Left ventricle myocardium inferior (tissue), 1 donor: ENCODE measurements at places on chromosomes 6 and 20. TPM values are rescaled to one million over a fixed set of nuclear protein-coding genes. Genes with fewer than 3 reads are reported as not detected.

Gene RSPO3
- 0.27 TPM for total RNA-seq

Gene DDX43
- total RNA-seq: 0.41 TPM

Gene RIPPLY2
- not detected for total RNA-seq

- no peak overlapping the region for H3K27ac ChIP-seq
- DNase-seq: no peak
- no peaks in the 10 kb centered on the region for H3K4me1 ChIP-seq
- H3K27me3 ChIP-seq: no peaks in the 10 kb centered on the region
These were observed 76.0 kb upstream of the SHLD1 start for GRCh38 chr20:5674176-5674660.

GRCh38 chr6:30942338-30943060 lies 1.7 kb downstream of the MUCL3 start:
- peak; percentile 65 for DNase-seq
- H3K36me3 ChIP-seq: no peaks in the 10 kb centered on the region
- no peak overlapping the region for H3K27ac ChIP-seq
- peak overlapping the region; percentile 6 for H3K4me3 ChIP-seq
- H3K4me1 ChIP-seq: peaks cover 11% of the 10 kb centered on the region

DNA sequence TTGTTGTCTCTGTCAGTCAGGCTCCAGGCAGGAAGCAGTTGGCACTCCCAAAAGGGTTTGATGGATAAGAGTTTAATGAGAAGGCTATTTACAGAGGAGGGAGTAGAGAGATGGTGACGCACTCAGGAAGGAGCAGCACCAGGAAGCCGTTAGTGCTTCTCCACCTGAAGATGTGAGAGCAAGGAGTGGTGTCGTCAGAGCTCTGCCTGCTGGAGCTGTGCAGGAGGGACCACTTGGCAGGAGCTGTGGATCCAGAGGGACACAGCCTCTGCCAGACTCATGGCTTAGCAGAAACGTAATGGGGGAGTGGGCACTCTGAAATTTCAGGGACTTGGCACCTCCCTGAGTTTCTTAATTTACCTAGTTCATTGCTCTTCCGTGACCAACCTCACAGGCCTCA lies 16.8 kb downstream of the DAAM2 start:
- no peak overlapping the region for H3K4me3 ChIP-seq
- no peaks in the 10 kb centered on the region for H3K36me3 ChIP-seq
- DNase-seq: no peak
- H3K27ac ChIP-seq: peak overlapping the region; percentile 27
- H3K4me1 ChIP-seq: peaks cover 76% of the 10 kb centered on the region

DNA sequence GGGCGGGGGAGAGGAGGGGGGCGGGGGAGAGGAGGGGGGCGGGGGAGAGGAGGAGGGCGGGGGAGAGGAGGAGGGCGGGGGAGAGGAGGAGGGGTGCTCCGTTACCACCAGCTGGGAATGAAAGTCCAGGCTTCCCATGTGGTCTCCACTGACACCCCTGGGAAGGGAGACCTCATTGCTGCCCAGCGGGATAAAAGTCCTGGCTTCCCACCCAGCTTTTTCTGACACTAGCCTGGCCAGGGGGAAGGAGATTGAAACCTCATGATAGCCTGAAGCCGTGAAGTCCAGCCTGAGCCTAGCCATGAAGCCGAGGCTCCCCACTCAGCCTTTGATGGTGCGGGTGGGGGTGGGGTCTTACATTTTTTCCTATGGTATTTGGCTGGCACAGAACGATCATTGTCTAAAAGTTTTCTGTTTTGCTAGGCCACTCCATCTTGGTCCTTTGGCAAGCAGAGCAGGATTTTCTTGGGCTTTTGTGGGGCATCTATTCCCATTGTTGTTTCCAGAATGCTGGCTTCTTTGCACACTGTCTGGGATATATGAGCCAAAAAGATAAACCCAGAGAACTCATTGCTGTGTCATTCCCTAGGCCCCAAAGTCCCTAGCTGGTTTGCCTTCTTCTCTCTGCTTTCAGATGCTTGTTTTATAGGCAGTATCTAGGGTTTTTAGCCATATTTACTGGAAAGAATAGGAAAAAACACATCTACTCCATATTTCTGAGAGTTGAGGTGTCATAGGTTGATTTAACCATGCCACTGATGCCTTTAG lies 67.9 kb upstream of the RNF24 start:
- H3K4me1 ChIP-seq: peaks cover 19% of the 10 kb centered on the region
- H3K27ac ChIP-seq: no peak overlapping the region
- H3K36me3 ChIP-seq: no peaks in the 10 kb centered on the region

- no peak overlapping the region for H3K4me3 ChIP-seq
- no peak overlapping the region for H3K27ac ChIP-seq
These were observed 32.4 kb downstream of the RNF217 start for GRCh38 chr6:124994648-124995047.

- no peaks in the 10 kb centered on the region for H3K36me3 ChIP-seq
- no peak for DNase-seq
- no peak overlapping the region for H3K4me3 ChIP-seq
- H3K27ac ChIP-seq: peak overlapping the region; percentile 39
- H3K27me3 ChIP-seq: no peaks in the 10 kb centered on the region
These were observed 88.0 kb upstream of the JAG1 start for GRCh38 chr20:10761786-10762185.

GRCh38 chr6:4620284-4621151 lies 155.7 kb upstream of the CDYL start:
- H3K4me1 ChIP-seq: peaks cover 9% of the 10 kb centered on the region
- H3K27ac ChIP-seq: no peak overlapping the region
- no peak overlapping the region for H3K4me3 ChIP-seq
- DNase-seq: no peak
- H3K36me3 ChIP-seq: no peaks in the 10 kb centered on the region

DNA sequence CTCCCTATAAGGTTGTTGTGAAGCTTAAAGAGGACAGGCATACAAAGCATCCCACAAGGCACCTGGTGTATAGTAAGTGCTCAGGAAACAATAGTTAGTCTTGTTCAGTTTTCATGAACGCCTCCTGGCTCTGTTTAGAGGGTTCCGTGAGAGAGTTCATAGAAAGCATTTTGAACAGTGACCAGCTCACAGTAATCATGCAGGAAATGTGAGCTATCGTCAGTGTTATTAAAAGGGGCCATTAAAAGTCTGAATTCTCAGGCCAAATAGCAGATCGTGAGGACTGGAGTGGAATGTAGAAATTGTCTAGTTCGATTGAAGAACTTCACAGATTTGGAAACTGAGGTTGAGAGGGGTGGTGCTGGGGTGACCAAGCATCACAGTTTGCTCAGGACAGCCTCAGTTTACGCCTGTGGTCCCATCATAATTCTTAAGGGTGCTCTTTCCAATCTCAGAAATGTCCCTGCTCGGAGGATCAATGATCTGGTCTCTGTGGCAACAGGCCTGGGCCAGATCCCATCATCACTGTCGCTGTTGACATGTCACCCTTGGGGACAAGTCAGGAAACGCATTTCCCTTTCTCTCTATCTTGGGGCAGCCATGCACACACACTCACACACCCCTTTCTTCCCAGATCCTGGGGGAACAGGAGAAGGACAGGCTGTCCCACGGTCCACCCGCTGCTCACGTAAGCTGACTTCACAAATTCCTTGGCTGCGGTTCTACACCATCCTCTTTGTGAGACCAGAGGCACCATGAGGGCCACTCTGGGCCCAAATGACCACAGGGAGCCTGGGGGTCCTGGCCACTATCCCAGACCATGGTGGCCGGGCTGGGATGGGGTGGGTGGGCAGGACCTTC lies 7.2 kb downstream of the TGM2 start:
- DNase-seq: peak; percentile 35
- H3K36me3 ChIP-seq: peaks cover 63% of the 10 kb centered on the region
- H3K27me3 ChIP-seq: no peaks in the 10 kb centered on the region
- H3K4me3 ChIP-seq: peak overlapping the region; percentile 81
- peak overlapping the region; percentile 93 for H3K27ac ChIP-seq

- H3K27ac ChIP-seq: no peak overlapping the region
- no peaks in the 10 kb centered on the region for H3K36me3 ChIP-seq
- DNase-seq: no peak
- no peak overlapping the region for H3K4me3 ChIP-seq
- no peaks in the 10 kb centered on the region for H3K4me1 ChIP-seq
These were observed 77.6 kb downstream of the RNF182 start for GRCh38 chr6:14002176-14002947.

DNA sequence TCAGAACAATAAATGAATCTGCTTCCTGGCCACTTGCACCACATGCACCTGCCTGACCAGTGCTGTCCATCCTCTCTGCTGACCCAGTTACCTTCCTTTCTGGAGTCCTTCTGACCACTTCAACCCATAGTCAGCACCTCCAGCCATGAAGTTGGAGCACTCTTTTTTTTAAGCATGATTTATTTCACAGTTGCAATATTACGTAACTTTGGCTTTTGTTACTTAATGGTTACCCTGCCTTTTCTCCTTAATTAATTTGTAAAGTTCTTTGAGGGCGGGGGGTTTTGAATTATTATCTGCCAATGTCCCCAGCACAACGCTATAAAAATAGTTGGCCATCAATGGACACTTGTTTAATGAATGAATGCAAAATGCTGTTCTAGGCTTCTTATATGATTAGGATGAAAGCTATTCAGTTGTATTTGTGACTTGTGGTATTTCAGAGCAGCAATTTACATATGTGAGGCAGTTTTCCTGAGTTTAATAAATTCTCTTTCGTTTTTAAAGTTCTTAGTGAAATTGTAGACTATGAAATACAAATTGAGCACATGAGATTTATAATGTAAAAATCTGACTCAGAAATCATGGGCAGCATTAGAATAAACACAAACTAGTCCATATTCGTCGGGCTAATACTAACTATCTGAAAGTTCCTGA lies 180.0 kb downstream of the HS3ST5 start:
- H3K27me3 ChIP-seq: no peaks in the 10 kb centered on the region
- H3K27ac ChIP-seq: no peak overlapping the region
- H3K36me3 ChIP-seq: no peaks in the 10 kb centered on the region
- H3K4me3 ChIP-seq: no peak overlapping the region

DNA sequence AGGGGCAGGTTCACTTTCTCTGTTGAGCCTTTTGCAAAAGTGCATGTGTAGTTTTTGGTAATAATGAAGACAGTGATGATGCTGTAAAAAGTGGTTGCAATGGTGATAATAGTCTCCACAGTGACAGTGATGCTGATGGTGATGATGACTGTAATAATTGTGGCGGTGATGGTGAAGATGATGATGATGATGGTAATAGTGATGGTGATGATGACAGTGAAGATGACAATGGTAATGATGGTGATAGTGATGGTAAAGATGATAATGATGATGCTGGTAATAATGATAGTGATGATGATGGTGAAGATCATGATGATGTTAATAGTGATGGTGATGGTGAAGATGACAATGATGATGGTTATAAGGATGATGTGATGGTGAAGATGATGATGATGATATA lies 67.7 kb upstream of the LRFN2 start:
- no peak overlapping the region for H3K4me3 ChIP-seq
- DNase-seq: no peak
- H3K36me3 ChIP-seq: no peaks in the 10 kb centered on the region
- no peaks in the 10 kb centered on the region for H3K4me1 ChIP-seq

- peaks cover 7% of the 10 kb centered on the region for H3K4me1 ChIP-seq
- H3K36me3 ChIP-seq: no peaks in the 10 kb centered on the region
- peaks cover 4% of the 10 kb centered on the region for H3K27me3 ChIP-seq
- DNase-seq: no peak
- no peak overlapping the region for H3K4me3 ChIP-seq
These were observed 63.4 kb downstream of the VEGFA start for GRCh38 chr6:43833223-43833995.

DNA sequence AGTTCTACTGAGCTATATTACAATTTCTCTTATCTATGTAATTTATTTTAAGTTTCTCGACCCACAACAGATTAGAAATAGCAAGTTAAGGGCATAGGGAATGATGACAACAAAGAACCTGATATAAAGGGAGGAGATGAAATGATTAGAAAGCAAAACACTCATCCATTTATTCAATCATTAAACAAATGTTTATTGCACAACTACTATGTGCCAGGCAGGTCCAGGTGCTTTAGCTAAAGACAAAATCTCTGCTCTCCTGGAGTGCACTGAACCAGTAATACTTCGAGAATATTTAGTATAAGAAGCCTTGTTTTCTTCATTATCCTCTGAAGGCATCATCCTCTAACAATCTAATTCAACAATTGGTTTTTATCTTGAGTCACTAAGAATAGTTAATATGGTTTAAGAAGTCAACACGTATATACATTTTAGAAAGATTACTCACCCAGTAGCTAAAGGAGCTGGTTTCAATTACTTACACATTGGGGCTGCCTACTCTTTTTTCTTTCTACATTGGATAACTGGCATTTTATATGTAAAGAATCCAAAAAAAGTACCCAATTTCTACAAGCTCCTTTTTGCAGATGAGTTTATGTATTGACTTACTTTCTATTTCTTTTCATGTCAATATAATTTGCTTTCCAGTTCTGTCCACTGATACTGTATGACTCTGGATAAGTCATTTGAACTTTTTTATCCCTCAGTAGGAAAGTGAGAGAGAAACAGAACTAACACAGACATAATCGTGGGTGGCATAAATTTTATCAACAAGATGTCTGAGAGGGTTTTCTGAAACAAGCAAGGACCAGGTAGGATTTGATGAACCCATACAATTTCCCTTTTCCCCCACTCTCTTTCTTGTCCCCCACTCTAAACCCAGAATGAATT lies 312.6 kb downstream of the CLIC5 start:
- DNase-seq: no peak
- H3K36me3 ChIP-seq: no peaks in the 10 kb centered on the region
- H3K27ac ChIP-seq: no peak overlapping the region
- peaks cover 11% of the 10 kb centered on the region for H3K27me3 ChIP-seq
- H3K4me3 ChIP-seq: no peak overlapping the region
- H3K4me1 ChIP-seq: no peaks in the 10 kb centered on the region

DNA sequence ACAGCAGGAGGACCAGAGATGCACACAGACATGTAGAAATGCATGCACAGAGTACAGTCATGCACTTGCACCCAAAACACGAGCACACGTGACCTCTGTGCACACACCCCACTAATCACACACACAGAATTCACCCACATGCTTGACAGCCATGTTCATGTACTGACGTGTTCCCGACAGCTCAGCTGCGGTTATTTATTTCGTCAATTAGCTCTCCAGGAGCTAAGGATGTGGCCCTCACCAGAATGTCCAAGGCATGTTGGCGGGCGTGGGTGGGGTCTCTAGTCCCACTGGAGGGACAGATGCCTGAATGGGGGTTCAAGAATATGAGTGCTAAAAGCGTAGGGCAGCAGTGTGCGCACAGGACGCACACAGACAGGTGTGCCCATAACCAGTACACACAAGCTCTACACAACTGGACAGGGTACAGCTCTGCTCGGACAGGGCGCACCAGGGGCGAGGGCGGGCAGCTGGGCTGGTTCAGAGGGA lies 571 bp upstream of the PRPF6 start:
- H3K27ac ChIP-seq: peak overlapping the region; percentile 91
- peaks cover 24% of the 10 kb centered on the region for H3K36me3 ChIP-seq
- no peak for DNase-seq
- H3K4me1 ChIP-seq: peaks cover 52% of the 10 kb centered on the region
- H3K27me3 ChIP-seq: no peaks in the 10 kb centered on the region

GRCh38 chr6:109722011-109722410 lies 30.9 kb downstream of the FIG4 start:
- no peak for DNase-seq
- peaks cover 14% of the 10 kb centered on the region for H3K4me1 ChIP-seq
- H3K27ac ChIP-seq: no peak overlapping the region
- no peak overlapping the region for H3K4me3 ChIP-seq
- no peaks in the 10 kb centered on the region for H3K27me3 ChIP-seq

GRCh38 chr20:46056027-46056833 lies 27.2 kb downstream of the SLC12A5 start:
- H3K4me1 ChIP-seq: peaks cover 39% of the 10 kb centered on the region
- peaks cover 77% of the 10 kb centered on the region for H3K27me3 ChIP-seq
- peaks cover 17% of the 10 kb centered on the region for H3K36me3 ChIP-seq
- no peak overlapping the region for H3K27ac ChIP-seq
